HepG2 (cell line): ENCODE measurements at places on chromosomes 6 and 20. TPM values are rescaled to one million over a fixed set of nuclear protein-coding genes. Genes with fewer than 3 reads are reported as not detected.

Gene LPIN3
- polyA plus RNA-seq = 28.6 and 43.6 TPM in 2 replicates

Gene ZSCAN23
- polyA plus RNA-seq = 0.29 and 0.35 TPM in 2 replicates

Gene VSTM2L
- 0.03 TPM in 1 of 2 replicates, not detected in the other for polyA plus RNA-seq

Gene KHDC1L
- polyA plus RNA-seq = not detected in 2 replicates

Gene ULBP1
- polyA plus RNA-seq = 0.08 and 0.09 TPM in 2 replicates

Gene BTN1A1
- polyA plus RNA-seq = 0.04 and 0.12 TPM in 2 replicates

Gene GPLD1
- polyA plus RNA-seq = 6.0 and 6.2 TPM in 2 replicates

Gene FKBP1C
- 1.9 and 3.2 TPM in 2 replicates for polyA plus RNA-seq

Gene UBD
- 13.9 and 26.9 TPM in 2 replicates for polyA plus RNA-seq

Gene RSPO4
- polyA plus RNA-seq = not detected in 2 replicates

Gene RGS17
- polyA plus RNA-seq = 0.04 TPM in 1 of 2 replicates, not detected in the other

Gene IMPG1
- polyA plus RNA-seq = not detected in 2 replicates

Gene PPP1R14C
- not detected in 2 replicates for polyA plus RNA-seq

Gene OR2B6
- 1.2 and 1.4 TPM in 2 replicates for polyA plus RNA-seq

Gene AGER
- 5.1 and 5.7 TPM in 2 replicates for polyA plus RNA-seq

Gene PET117
- 20.3 and 22.2 TPM in 2 replicates for polyA plus RNA-seq

Gene RAB32
- 42.2 and 43.7 TPM in 2 replicates for polyA plus RNA-seq

Gene CRISP3
- polyA plus RNA-seq = not detected in 2 replicates

Gene HLA-G
- polyA plus RNA-seq = 0.30 and 0.80 TPM in 2 replicates

Gene RFX6
- 0.04 TPM in 1 of 2 replicates, not detected in the other for polyA plus RNA-seq
